ENCODE measurements at places on chromosomes 6 and 20.

DNA sequence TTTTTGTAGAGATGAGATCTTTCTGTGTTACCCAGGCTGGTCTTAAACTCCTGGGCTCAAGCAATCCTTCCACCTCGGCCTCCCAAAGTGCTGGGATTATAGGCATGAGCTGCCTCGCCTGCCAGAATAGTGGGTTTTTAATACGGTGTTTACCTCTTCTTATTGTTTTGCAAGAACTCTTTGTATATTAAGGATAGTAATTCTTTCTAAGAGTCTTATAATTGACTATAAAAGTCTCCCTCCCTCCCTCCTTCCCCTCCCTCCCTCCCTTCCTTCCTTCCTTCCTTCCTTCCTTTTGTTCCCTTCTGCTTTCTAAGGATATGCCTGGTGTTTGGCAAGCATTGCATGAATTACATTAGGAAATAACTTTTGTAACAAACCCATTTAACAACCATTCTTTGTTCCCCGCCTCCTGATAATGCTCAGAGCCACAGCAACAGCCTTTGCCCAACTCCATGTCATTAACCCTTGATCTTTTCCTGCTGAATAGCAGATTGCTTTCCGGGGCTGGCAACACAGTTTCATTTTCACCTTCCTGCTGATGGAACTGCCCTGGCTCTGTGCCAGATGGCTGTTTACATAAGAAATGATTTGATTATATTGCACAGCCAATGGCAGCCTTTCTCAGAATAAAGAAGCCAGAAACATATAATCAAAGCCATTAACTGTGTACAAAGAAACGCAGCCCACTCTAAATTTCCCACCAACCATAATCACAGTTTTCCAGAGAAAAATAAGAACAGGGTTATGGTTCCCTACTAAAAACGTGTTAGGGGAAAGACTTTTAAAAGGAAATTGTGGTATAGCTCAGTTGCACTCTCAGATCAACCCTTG, 143.7 kb upstream of the PTPN1 start:
- DNase-seq: no peak

DNA sequence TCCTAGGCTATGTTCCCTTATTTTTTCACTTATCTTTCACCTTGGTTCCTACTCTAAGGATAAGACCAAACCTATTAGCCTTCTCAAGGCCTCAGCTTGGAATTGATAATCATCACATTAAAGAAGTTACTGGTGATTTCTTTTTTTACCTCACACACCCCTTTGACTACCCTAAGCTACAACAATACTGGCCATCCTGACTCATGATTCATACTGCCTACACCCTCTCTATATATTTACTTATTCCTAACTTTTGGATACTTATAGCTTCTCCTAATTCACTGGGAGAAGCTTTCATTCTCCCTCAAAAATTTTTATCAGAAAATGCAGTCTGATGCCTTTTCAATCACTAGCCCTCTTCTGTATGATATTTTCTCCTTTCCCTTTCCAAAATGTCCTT, 256.1 kb downstream of the TBX18 start:
- no peak for DNase-seq

DNA sequence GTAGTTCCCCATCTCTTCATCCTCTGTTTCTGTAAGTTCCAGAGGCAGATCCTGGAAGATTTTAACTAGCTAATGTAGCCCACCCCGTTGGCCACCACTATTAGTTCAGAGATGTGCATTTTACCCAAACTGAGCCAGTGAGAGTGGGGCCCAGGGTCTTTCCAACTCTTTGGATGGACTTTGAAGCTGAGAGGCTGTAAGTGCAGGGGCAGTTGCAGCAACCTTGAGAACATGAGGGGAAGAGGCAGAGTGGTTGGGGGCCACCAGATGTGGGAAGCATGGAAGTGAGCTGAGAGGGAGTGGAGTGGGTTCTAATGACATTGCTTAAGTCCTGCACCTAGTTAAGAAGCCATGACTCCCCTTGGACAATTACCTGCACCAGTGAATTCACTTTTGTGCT, 72.2 kb downstream of the CDH26 start:
- no peak for DNase-seq

DNA sequence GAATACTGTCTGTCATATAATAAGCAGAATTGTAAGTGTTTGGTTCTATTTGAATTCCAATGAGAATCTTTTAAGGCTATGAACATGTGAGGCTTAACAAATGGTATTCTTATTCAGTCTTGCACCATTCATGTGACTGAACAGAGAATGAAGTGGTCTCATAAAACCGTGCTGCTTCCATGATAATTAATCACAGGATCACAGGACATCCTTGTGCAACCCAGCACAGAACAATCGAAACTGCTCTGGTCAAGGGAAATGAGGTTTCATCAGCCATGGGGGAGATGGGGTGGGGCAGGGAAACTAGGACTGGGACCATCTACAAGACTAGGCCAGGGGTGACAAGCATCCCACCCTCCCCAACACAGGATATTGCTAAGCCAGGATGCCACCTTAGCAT, 6.0 kb downstream of the PPIL6 start:
- DNase-seq: no peak

DNA sequence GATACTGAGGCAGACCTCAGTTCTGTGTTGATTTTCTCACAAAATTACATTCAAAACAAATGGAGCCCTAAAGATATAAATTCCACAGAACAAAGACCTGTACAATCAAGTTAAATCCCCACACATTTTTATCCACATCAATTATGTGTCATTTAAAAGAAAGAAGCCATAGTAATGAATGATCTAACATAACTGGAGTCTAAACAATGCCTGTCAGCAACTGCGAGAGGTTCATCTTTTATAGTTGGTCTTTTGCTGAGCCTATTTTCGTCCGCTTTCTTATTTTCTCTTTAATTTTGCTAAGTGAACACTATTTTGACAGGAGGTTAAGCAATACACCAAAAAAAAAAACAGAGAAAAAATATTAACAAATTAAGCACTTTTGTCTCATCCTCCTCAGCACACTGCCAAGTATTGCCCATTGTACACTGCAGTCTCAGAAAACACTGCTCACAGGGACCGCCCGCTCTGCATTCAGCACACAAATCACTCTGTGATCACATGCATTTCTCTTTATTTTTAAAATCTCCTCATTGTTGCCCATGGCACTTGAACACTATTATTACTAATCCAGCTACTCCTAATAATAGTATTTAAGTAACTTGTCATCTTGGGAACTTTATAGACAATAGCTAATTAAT, 140.8 kb downstream of the BTBD9 start:
- DNase-seq: no peak

DNA sequence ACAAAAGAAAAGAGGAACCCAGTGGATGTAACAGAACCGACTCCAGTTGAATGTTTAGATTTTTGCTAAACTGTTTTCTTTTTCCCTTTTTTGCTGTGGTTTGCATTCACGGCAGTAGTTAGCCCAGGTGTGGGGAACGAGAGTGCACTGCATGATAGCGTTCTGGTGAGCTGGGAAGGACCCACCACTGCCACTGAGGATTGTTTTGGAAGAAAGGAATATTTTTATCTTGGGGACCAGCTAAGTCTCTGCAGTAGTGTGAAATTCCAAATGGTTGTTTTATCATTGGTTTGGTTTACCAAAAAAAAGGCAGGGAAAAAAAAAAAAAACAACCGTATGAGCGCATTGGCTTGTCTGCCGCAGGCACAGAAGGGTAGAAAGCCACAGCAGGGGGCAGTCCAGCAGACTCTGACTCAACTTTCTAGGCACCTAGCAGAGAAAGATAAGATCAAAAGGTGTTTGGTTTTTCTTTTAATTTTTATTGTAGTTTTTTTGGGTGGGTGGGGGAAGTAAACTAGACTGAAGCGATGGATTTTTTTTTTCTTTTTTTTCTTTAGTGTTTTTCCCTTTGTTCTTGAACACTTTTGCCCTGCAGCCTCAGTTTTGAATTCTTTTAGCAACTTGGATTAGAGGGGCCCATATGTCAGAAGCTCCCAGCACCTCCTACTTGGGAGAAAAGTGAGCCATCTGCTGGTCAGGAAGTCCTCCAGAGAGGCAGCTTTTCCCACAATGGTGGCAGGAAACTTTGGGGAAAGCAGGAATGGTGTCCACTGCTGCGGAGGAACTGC, 13.5 kb upstream of the RAB5IF start:
- no peak for DNase-seq

- no peak for DNase-seq
These were observed 258.0 kb downstream of the HACE1 start for GRCh38 chr6:104601721-104602120.

DNA sequence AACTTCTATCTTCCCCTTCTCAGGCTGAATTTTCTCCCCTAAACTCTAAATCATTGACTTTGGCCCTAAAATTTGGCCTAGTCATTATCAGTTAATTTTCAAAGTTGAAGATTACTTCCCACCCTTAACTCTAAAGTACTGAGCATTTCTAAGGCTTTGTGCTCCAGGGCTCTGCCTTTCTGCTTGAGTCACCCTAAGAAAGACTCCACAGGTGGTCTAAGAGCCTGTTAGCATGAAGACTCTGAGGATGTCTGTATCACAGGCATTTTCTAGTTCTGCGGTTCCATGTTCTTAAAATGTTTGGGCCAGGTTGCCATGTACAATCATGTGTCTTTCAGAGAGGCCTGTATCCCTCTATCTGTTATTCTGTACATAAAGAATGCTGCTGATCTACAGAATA, 808.1 kb upstream of the MANEA start:
- DNase-seq: no peak

DNA sequence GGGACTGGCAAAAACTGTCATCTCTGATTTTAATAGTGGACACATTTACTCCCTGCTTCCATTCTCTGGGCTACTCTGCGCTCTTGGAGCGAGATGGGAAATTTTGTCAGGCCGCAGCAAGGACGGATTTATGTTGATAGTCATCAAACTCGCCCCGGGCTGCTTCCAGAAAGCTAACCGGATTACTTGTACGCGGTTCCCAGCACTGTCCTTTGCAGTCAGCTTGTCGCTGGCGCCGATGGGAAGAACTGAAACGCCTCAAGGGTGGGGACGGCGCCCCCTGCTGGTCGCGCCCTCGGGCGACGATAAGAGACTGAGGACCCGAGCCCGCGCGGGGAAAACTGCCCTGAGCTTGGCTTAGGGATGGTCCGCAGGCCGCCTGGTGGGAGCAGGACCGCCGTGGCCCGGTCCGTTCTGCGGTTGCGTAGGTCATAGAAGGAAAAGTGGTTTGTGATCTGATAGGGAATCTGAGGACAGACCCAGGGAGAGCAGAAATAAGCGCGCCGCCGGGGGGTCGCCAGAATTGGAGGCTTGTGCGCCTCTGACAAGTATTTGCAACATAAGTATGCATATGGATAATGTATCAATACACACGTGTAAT, 984 bp upstream of the ABT1 start:
- DNase-seq: peak; percentile 65

DNA sequence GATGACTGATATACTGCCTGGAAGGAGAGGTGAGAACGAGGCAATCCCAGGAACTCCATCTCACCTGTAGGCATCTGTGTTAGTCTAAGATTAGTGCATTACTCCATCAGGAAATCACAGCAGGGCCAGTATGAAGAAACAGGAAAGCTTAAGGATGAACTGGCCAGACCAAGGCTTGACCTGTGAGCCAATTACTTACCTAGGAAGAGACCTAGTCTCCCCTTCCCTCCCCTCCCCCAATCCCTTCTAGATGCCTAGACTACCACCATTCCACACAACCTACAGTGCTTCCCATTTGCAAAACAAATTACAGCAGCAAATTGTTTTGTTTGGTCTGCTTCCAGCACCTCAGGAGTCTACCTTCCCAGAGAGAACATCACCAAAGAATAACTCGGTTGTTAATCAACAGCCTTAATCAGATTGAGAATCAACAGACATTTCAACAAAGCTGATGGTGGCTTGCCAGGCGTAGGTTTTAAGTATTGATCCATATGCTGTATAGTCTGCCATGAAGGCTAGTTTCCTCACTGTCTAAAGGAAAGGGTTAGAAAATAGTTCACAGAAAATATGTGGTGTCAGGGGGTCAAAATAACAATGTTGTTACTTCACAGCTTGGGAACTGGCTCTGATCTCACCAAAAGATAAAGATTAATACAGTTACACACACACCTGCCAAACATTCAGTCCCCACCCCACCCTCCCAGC, 10.1 kb downstream of the PKHD1 start:
- no peak for DNase-seq

GRCh38 chr6:68039641-68040311, 595.3 kb upstream of the ADGRB3 start:
- DNase-seq: no peak

GRCh38 chr6:112827793-112828192, 480.7 kb downstream of the RFPL4B start:
- DNase-seq: no peak

GRCh38 chr20:3753098-3753497, 14.5 kb downstream of the ADISSP start:
- DNase-seq: no peak

DNA sequence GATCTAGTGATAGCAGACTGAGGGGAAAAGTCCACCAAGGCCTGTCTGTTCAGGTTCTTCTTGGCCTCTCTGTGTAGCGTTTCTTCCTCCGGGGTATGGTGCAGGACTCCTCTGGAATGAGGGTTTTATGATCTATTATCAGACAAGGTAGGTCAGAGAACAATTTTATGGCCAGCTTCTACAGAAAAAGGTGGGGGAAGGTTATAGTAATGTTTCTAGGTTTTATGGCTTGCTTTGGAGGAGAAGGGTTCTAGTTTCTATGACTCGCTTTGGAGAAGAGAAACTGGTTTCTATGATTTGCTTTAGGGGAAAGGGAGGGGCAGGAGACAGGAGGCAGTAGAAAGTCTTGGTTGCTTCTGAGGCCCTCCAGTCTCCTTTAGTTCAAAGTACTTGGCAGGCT, 144.8 kb upstream of the LAMA2 start:
- DNase-seq: no peak

- no peak for DNase-seq
These were observed 1.6 kb downstream of the HLA-DQB1 start for GRCh38 chr6:32664827-32665362.

DNA sequence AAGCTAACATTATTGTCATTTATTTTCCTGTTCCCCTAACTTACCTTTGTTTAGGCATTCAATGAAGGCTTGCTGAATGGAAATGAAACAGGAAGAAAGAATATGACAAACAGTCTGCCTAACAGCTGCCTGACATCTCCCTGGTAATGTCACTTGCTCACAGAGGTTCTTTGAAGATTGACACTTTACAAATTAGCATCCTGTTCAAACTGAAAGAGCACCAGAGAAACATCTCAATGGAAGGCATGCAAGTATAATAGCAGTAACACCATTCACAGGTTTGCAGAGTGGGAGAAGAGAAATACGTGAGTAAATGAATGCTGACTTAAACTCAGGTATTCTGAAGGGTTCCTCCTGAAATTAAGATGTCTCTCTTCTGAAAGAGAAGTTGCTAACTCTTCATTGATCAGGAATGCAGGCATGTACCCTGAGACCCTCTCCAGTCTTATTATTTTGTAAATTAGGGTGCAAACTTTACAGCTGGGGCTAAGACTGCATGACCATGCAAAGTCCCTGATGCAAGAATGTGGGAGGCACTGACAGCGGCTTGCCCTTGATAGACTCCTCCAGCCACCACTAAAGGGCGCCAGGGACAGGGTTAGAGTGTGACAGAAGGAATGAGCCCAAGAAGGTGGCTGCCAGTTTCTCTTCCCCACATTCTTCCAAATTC, 1.3 kb upstream of the SMLR1 start:
- DNase-seq: no peak

GRCh38 chr6:39812853-39813533, 20.8 kb downstream of the DAAM2 start:
- DNase-seq: no peak

GRCh38 chr6:42431356-42431755, 20.4 kb downstream of the TRERF1 start:
- DNase-seq: no peak

GRCh38 chr6:141199074-141199473, 933.7 kb upstream of the GJE1 start:
- DNase-seq: no peak

Measured in stimulated activated CD8-positive, alpha-beta memory T cell treated with anti-CD3 and anti-CD28 coated beads, Interleukin-7, amount 100 ng/mL, for 1 hour (primary cell).